ENCODE measurements at places on chromosomes 2 and 18. TPM values are rescaled to one million over a fixed set of nuclear protein-coding genes. Genes with fewer than 3 reads are reported as not detected.

ABHD1 gene
- 1.2 TPM for total RNA-seq

ELMOD3 gene
- 17.0 TPM for total RNA-seq

NGEF gene
- total RNA-seq: 2.5 TPM

DNA sequence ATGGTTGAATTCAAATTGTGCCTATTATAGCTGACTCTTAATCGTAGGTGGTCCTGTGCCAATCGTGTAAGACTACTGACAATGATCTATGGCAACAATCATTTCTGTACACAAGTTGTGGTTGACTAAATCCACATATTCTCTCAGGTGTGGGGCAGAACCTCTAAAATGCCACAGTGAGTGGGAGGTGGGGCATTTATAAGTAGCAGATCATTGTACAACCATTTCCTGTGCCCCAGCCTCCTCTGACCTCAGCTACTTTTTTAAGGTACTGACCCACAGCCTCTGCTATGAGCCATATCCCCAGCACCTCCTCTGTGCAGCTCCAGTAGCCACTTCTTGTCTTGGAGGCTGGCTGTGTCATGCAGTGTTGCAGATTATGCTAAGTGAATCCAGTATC is 48.6 kb upstream of the RAPH1 start:
- DNase-seq: peak; percentile 19

DNA sequence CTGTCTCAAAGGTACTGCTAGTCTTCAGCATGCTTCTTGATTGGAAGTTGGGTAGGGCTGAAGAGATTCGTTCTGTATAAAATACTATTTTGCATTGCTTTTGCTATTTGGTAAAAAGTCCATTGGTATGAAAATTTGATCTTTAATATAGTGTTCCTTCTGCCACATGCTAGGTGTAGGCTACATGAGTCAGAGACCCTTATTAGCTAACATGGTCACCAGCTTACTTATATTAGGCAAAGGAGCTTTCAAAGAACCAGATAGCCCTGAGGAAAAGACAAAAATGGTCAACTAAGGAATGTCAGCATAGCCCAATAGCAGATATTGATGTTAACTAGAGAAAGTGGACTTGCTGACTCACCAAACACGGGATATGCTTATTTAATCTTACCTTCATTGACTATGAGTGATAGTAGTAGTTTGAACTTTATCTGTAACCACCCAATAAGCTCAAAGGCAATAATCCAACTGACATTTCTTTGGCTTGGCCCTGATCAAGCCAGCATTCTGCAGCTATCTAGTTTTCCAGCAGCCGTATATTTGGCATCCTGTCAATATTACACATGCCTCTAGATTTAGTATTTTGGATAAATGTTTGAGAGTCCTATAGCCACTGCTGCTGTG is 110.0 kb downstream of the TPGS2 start:
- DNase-seq: no peak

DNA sequence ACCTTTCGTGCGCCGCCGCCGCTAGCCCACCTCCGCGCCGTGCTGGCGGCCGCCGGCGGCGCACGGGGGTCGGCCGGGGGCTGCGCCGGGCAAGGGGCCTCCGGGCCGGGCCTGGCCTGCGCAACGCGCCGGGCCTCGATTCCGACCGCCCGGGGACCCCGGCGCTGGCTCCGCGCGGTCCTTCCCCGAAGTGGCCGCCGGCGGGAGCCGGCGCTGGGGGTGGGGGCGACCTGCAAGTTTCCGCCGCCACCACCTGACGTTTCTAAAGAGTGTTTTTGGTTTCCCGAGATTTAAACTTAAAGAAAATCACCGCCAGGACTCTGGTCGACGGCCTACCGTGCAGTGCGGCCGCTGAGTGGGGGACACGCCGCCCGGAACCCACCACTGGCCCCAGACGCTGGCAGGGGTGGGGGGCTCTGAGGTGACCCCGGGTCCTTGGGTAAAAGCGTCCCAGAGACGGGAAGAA is 3.8 kb upstream of the GATA6 start:
- no peak for DNase-seq

DNA sequence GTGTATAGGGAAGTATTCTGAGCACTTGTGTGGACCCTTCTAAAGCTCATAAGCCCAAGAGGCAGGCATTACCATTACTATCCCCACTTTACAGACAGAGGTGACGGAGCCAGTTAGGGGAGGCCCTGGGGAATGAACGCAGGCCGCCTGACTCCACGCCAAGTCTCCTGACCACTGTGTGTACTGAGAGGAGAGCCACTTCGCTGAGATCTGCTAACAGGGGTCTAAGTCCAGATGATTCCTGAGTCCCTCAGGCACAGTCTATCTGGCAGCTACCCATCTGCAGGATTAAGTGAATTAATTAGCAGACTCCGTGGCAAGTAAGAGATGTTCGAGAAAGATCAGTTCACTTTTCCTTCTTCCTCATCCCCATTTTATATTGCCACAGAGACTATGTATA is 13.7 kb downstream of the CYB5A start:
- no peak for DNase-seq

GRCh38 chr2:238652053-238652770 is 195.7 kb upstream of the TWIST2 start:
- no peak for DNase-seq

DNA sequence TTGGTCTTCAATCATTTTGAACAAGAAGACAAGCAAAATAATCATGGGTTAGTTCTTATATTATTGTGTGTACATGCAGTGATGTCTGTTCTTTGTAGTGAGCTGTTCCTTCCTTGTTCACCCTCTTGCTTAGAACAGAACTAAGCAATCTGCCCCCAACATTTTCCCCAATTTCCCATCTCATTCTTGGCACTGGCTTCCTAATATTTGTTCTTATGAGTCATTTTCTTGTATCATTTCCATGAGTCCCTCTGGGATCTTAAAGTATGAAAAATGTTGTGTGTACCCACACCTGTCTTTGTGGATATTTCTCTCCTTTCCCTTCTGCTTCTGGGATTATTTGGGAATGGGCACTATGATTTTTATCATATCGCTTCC is 3.5 kb upstream of the IL1B start:
- no peak for DNase-seq
